ENCODE measurements at places on chromosomes 16 and 17.

DNA sequence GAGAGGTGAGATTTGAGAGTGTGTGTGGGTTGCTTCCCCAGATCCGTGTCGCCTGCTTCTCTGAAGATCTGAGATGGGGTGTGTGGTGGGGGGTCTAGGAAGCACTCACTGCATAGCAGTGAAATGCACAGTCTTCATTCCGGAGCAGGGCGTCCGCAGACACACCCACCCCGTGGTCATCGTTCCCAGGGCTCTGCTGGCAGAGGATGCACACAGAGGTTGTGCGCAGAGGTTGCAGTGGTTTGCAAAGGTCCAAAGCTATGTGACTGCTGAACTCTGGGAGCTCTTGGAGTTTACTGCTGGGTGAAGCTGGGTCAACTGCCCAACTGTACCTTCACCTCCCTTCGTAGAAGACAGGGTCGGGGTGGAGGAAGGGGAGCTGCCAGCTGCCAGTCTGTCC lies 135.3 kb downstream of the SNX29 start:
- no peak for DNase-seq

GRCh38 chr17:16974569-16975276 lies 2.8 kb upstream of the TNFRSF13B start:
- no peak for DNase-seq

- DNase-seq = no peak
These were observed 1.8 kb upstream of the QPRT start for GRCh38 chr16:29676989-29677785.

DNA sequence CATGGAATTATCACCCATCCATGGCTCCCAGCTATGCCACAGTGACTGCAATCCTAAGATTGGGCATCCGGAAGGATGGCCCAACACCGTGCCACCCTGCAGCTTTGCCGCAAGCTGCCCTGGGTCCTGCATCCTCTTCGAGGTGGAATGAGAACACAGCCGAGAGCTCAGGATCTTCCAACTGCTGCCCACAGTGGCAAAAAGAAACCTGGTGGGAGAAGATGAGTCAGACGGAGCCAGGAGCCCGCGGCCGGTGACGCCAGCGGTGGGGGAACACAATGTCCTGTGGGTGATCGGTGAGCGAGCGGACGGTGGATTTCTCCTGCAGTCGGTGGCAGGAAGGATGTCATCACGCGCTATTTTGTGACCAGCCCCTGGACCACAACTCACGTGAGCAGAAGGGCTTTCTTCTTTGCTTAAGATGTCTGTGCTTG lies 20.1 kb downstream of the CD7 start:
- DNase-seq = no peak

DNA sequence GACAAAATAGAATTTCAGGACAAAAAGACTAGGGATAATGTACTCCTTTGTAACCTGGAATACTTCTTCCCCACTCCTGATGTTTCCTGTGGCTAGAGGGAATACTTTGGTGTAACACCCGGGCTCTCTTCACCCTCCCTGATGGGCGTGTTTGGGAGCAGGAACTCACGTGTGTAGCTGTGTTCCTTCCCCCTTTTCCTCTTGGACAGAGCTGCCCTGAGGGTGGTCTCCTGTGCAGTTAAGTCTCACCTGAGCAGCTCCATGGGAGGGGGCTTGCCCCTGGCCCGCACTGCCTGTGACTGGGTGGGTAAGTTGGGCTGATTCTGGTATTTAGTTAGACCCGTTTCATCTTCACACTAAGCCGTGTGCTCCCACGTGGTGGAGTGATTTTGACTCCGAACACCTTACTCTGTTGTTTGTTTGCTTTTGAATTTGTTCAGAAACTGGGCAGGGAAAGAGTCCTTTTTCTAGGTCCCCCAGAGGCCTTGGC lies 87.9 kb downstream of the OR1D5 start:
- no peak for DNase-seq

DNA sequence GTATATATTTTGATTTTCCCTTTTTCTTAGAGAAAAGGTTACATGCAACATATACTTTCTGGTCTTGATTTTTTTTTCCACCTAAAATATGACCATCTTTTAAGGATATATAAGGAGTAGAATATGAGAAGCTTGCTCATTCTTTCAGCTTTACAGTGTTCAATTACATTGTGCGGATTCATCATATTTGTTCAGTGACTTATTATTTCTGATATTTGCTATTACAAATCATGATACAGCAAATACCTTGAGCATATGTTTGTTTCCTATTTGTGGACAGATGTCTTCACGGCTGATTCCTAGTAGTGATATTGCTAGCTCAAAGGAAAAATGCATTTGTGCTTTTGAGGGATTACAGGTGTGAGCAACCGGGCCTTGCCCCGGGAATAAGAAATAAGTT lies 18.1 kb downstream of the KATNIP start:
- no peak for DNase-seq

DNA sequence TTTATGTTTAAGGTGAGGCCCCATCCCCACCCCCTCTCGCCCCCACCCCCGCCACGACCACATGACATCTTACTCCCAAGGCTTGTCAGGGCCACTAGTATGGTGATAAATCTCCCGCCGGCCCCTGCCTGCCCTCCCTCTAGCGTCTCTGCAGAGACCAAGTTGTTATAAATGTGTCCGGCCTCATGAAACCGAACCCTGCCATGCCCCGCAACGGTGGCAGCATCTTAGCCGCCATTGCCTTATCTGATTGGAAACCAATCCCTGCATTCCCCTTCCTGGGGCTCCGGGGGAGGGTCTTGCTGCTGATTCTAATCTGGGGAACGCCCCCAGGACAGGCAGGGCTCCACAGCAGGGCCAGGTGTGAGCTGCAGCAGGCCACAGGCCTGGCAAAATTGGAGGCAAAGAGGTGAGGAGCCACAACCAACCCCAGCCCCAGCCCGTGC lies 352.4 kb downstream of the C16orf95 start:
- no peak for DNase-seq

DNA sequence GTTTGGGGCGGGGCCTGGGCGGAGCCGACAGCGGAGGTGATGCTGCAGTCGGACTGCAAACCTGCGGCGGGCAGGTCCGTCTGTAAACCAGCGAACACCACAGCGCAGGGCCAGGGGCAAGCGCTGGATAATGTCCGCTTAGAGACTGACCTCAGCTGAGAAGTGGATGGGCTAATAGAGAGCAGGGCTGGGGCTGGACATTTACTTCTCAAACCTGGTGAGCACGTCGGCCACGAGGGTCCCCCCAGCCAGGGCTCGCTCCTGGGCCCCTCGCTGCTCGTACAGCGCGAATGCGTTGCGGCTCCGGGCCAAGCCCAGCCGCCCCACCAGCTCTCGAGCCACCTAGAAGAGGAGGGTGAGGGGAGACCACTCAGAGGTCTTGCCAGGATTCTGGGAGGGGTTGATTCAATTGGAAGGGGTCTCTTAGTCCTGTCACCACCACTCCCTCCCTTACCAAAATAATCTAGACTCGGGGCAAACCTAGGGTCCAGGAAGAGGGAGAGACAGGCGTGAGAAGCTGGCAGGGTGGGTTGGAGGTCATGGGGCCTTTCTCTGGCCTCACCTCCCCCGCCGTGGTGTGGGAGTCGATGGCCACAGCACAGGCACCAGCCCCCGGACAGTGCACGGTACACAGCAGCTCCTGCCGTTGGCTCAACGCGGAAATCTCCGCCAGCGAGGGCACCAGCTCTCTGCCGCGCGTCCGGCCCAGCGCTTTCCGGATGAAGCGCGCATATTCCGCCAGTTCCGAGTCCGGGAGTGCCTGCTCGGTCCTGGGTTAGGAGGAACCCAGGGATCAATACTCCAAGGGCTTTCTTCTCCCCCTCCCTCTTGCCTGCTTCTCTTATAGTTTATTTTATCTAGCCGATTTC lies 5.8 kb downstream of the PLEKHH3 start:
- DNase-seq = peak; percentile 28

DNA sequence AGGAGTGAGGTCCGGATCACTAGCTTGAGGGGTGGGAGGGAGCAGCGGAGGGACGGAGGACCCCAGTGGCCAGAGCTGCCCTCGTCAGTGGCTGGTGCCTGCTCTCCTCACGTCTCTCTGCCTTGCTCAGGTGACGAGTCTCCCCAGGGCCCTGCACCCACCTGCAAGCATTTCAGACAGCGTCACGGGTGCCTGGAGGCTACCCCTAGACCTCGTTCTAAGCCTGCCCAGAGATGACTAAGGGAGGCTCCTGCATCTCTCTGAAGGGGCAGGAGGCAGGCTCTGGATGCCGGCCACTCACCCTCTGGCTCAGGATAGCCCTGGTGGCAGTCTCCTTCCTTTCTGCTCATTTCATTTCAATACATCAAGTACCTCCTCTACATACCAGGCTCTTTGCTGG lies 68.8 kb downstream of the MRC2 start:
- DNase-seq = no peak

DNA sequence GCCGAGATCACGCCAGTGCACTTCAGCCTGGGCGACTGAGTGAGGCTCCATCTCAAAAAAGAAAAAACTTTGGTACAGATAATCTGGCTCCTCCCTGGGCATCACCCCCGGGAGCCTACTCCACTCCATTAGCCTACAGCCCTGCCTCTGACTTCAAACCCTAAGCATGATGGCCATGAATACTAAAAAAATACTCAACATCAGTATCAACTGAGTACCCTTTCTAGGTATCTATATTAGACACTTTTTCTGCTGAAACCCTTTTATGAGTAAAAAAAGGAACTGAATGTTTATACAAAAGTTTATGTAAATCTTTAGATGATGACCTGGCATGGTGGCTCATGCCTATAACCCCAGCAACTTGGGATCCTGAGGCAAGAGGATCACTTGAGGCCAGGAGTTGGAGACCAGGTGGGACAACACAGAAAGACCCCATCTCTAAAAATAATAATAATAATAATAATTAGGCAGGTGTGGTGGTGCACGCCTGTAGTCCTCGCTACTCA lies 6.9 kb downstream of the RDM1 start:
- no peak for DNase-seq

DNA sequence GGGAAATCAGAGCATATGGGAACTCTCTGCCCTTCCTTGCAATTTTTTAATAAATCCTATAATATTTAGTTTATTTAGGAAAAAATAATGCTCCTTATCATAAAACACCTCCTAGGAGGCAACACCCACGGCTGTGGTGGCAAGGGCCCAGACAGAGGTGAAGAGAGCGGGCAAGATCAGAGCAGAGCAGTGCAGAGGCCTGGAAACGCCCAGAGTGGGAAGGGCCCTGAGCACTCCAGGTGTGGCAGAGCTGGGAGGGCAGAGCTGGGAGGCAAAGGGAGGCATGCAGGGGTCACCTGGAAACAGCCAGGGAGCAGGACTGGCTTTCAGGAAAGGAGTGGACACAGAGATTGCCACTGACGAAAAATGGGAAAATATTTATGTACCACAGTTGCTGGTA lies 17.3 kb downstream of the FBXO31 start:
- no peak for DNase-seq

- DNase-seq = no peak
These were observed 116.6 kb upstream of the TNRC6C start for GRCh38 chr17:77841742-77842527.

GRCh38 chr17:309361-309888 lies 43.2 kb downstream of the RPH3AL start:
- DNase-seq = no peak

DNA sequence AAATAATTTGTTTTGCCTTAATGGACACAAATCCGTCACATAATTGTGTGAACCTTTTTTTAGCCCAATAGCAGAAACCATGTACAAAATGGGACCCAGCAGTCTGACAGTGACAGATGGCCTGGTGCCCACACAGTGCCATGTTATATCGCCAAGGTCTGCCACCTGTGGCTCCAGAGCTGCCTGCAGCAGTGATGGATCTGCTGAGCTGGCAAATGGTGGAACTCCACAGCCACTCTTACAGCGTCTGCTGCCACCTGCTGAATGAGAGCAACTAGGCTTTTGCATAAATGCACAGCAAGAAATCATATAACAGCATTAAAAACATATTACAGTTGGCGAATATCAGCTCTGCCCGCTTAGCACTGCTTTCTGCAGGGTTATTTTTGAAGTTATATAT lies 59.4 kb downstream of the NUP93 start:
- DNase-seq = no peak

GRCh38 chr17:57902117-57902799 lies 52.4 kb upstream of the MRPS23 start:
- no peak for DNase-seq

DNA sequence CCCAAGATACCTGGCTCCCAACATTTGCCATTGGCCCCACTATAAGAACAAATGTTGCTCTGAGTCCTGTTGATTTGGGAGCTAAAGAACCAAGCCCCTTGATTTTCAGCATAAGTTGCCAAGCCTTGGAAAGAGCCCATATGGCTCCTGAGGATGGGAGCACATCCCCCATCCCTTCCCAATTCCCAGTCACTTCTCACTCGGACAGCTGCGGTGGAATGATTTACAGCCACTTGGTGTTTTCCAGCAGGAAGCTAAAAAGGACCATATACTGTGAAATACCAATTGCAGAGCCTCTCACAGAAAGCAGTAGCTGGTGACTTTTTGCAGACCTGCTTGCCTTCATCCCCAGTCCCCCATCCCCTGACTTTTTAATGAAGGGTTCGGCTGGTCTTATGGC lies 524.6 kb downstream of the GRIN2A start:
- no peak for DNase-seq

DNA sequence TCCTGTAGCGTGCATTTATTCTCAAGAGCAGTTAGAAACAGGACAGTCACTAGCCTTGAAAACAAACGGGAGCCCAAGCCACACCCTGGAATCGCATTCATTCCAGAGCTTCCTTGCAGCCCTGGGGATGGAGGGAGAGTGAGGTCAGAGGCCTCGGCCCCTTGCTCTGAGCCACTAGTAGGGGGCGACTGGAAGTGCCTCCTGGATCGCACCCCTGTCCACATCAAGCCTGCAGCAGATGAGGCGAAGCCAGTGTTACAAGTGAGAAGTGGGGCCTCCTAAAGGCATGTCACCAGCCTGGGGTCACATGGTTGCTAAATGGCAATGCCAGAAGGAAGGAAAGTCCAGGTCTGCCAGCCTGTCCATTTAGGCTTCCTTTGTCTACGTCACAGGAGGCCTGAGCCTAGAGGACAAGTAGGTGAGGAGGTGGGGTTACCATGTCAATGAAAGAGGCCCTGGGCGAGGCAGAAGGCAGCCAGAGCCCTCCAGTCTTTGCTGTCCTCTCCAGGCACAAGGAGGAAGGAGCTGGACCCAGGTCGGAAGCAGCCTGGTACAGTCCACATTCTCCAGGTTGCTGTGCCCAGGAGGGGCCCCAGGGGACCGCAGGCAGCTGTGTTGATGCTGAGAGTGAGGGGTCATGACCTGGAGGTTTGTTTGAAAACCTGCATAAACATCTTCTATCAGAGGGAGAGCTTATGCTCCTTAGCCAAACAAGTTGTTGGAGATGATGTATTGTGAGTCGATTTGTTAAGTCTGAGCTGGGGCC lies 3.0 kb upstream of the RCVRN start:
- no peak for DNase-seq

- DNase-seq = no peak
These were observed 217.0 kb downstream of the CCDC182 start for GRCh38 chr17:57528058-57528451.

DNA sequence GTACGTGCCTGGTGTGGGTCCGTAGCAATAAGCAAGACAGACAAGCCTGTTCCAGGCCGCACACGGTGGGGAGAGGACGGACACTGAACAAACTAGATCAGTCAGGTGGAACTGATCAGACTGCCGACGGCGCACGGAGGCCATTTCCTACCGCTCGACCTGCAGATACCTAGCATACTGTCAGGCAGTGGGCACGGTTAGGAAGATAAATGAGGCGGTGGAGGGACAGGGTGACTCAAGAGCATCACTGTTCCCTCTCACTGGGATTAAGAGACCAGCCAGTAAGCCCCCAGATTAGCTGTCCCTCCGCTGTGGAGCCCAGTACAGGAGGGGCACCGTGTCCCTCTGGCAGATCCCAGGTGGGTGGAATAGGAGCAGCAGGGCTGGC lies 4.8 kb downstream of the AANAT start:
- DNase-seq = no peak

Measured in hematopoietic multipotent progenitor cell treated with erythropoietin and hydrocortisone succinate and interleukin-3 and kit ligand, for 17 days (in vitro differentiated cells).